ENCODE measurements at places on chromosomes 2 and 18.

DNA sequence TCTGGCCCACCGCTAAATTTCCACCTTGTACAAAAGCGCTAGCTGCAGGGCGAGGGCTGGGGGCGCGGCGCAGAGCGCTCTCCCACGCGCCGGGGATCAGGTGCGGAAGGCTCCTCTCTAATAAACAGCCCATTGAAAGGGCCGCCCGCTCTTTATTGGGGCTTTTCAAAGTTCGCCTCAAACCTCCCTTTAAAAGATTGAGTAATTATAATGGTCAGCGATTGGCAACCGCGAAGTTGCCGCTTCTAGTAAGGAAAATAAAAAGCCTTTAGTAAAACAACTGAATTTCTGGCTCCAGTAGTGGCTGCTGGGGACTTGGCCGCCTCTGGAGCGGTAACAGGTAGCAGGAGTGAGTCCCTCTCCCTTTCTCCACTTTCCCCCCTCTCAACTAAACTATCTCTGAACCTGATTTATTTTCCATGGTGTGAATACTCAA is 755 bp downstream of the NEUROD1 start:
- DNase-seq: no peak

DNA sequence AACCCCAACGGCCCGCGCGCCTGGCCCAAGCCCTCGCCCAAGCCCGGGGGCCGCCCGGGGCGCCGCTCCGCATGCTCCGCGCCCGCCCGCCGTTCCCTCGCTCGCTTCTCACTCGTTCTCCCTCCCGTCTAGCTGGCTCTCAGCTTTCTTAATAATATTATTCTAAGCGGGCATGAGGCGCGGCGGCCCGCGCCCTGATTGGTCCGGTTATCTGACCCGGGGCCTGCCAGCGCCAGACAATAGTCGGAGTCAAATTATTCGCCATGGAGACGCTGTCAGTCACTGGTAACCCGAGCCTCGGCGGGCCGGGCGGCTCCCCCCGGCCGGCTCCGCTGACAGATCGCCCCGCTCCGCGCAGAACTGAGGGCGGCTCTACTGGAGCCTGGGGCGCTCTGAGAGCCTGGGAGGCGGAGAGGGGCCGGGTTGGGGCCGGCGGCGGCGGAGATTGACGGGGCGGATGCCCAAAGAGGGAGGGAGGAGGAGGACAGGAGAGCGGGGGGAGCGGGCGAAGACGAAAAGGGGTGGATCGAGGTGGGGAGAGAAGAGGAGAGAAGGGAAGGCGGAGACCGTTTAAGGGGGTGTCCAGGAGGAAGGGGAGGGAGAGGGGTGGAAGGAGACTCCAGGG is at the start of gene SIX2:
Gene SIX2 (minus strand): TSS at position 150 of the 625 bp plus-strand sequence. CDS start 342 bp downstream, outside the sequence.
- DNase-seq: no peak

DNA sequence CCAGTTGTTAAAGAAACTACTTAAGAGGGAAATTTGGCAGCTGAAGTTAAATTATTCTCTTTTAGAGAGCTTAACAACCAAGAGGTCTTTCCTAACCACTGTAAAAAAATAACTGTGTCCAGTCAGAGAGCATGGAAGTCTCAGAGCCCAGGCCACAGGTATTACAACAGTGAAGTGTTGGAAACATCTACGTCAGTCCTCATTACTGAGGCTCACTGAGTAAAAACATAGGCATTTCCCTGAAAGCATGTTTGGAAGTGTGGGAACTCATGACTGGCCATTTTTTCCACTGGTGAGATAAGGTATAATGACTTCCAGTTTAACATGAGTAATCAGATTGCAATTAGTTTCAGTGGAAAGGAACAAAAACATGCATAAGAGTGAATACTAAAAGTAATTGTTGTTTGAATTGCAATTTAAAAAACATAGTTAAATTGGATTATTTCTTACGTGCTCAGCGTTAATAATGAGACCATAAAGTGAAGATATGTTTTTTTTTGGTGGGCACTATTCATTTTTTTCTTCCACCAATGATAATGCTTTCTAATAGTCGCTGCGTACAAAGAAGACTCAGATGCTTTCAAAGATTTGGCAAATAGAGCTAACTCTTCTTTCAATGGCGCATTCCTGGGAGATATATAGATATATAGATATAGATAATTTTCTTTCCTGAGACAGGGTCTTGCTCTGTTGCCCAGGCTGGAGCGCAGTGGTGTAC is 60.8 kb downstream of the EFEMP1 start:
- no peak for DNase-seq

- DNase-seq: no peak
Observed at GRCh38 chr2:18154259-18154658, 275.8 kb downstream of the KCNS3 start.

DNA sequence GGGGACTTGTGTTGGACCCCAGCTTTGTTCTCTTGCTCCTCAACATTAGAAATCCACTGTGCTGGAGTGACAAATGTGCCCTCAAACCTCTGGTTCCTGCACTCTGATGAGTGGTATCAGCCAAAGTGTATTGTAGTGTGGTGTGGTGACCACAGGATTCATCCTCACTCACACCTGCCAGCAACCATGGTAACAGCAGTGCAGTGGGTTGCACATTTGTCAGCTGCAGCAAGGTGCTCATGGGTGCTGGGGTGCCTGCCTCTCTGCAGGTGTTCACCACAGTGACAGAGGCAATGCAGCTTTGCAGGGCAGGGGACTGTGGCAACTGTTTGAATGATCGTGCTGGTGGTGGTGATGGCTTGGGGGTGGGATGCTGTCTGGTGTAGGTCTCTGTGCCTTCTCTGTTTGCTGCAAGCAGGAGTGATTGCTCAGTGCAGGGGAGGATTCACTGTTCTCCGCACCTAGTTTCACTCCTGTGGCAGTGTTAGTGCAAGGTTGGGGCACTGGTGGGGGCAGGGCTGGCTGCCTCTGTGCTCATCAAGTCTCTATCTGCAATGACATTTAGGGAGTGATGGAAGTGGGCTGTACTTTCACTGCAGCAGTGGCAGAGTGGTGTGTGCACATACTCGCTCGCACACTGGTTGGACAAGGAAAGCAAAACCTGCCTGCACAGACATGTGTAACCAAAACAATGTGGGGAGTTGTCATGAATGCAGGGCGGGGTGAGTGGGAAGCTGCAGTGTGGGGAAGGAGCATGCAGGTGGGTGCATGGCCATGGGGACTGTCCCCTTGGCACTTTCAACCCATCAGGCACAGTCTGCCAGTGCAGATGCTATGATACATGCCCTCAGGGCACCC is 301.1 kb downstream of the PIK3C3 start:
- DNase-seq: no peak

DNA sequence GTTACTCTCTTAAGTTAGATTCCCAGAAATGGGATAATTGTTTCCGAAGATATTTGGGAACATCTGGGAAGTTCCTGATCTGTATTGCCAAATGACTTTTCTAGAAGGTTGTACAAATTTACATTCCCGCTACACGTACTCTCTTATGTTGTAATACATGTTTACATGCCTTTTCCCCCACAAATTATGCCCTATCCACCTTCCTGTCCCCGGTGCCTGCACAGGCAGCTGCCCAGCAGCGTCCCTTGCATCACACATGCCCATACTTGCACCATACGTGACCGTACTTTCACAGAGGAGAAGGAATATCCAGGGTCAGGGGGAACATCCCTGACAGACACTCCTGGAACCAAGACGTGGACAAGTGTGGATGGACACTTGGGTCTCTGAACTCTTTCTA is 24.2 kb upstream of the KLF11 start:
- DNase-seq: no peak

DNA sequence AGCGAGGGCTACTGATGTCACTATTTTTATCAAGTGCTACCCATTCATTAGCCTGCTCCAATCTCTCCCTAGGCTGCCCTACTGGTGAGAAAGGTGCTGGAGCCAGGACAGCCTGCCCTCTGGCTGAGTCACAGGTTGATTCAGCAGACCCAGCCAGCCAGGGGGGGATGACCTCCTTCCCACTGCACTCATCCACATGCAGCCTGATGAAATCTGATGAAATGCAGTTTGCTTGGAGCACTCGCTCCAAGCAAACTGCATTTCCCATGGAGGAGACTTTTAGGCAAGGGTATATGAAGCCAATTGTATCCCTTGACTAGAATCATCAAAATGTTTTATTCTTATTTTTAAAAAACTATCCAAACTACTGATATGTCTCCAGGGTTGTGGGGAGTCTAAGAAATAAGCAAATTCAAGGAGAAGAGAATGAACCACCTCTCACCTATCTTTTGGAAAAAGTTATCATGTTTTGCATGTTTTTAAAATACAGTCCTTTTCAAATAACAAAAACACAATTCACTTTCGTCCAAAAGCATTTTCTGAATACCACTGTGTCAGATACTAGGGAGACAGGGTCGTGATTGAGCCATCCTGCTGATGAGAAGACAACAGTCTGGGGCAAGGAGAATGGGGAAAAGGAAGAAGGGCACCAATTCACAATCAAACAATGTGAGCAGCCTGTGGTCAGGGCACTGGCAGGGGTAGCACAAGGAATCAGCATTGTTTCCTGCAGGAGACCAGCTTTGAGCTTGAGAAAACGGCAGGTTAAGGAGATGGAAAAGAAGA is 128.3 kb downstream of the AFF3 start:
- DNase-seq: no peak

DNA sequence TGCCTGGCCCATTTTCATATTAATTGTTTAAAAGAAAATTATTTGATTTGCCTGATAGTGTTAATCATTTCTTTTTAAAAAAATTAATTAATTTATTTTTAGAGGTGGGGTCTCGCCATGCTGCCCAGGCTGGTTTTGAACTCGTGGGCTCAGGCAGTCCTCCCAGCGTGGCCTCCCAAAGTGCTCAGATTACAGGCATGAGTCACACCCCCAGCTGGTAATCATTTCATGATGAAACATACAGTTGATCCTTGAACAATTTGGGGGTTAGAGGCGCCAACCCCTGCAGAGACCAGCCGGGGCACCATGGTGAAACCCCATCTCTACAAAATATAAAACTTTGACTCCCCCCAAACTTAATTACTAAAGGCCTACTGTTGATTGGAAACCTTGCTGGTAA is 7.9 kb downstream of the GPN1 start:
- DNase-seq: no peak

GRCh38 chr2:97697252-97698235 is 15.8 kb upstream of the ZAP70 start:
- DNase-seq: peak; percentile 87

DNA sequence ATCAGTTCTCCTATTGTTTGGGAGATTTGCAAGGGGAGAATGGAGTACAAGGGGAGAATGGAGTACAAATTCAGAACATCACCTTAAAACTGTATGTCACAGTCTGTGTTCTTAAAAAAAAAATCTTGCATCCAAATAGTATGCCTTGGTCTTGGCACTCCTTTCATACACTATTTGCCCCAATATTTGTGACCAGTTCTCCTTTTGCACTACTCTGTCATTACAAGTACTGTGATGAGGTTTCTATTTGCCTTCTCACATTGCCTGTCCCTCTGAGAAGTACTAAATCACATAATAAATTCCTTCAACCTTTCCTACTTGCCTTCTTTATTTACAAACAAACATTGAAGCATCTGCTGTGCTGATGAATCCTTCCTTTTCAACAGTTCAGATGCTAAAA is 36.0 kb upstream of the NCK2 start:
- DNase-seq: no peak

- DNase-seq: no peak
Observed at GRCh38 chr2:154455166-154455565, 243.3 kb upstream of the KCNJ3 start.

GRCh38 chr2:7692657-7693161 is 775.5 kb downstream of the RNF144A start:
- no peak for DNase-seq

DNA sequence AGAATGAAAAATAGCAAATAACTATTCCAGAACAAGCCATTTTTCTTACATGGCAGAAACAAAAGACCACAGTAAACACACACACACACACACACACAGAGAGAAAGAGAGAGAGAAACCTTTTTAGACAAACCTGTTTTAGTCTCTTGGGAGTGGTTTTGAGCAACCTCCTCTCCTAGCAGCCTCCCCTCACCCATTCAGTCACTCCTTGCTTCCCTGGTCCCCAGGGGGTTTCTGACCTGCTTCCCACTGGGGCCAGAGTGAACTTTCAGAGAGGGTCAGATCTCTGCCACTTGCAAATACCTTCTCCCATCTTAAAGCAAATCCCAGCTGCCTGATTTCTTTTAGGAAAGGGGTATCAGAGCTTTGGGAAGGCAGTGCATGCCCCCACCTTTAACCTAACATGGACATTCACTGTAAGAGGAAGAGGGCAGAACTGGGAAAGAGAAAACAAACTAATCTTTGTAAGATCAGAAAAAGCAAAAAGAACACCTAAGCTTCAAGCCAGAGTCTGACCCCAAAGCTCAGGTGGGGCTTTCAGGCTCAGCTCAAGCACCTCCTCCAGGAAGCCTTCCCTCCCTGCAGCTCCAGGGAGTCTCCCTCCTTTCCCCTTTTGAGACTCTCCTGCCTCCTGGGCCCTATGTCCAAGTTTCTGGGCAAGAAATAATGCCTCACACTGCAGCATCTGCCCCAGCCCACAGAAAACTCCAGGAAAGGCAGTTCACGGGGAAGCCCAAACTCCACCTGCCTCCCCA is 2.7 kb downstream of the SDC1 start:
- DNase-seq: no peak

DNA sequence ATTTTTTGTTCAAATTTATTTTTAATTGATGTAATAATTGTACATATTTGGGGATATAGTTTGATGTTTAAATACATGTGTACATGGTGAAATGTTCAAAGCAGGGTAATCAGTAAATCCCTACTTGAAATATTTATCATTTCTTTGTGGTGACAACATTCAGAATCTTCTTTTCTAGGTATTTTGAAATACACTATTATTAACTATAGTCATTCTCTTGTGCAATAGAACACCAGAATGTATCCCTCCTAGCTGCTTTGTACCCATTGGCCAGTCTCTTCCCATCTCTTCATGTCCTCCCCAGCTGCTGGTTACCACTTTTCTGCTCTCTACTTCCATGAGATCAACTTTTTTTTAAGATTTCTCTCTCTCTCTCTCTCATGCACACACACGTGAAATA is 126.5 kb downstream of the ZNF407 start:
- DNase-seq: no peak

DNA sequence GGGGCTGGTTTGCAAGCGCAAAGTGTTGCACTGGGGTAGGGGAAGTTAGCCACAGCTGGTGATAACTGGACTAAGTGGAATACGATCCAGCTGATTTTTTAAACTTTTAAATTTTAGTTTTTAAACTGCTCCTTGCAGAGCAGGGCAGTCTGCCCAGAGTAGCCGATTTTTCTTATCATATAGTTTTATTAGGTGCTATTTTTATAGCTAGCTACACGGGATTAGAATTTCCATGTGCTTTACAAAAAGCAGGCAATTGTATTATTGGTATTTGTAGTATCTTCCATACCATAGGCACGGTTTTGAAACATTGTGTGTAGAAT is 9.6 kb downstream of the CPLX4 start:
- DNase-seq: no peak

GRCh38 chr2:172196768-172197431 is 94.2 kb upstream of the DLX2 start:
- DNase-seq: peak; percentile 30

DNA sequence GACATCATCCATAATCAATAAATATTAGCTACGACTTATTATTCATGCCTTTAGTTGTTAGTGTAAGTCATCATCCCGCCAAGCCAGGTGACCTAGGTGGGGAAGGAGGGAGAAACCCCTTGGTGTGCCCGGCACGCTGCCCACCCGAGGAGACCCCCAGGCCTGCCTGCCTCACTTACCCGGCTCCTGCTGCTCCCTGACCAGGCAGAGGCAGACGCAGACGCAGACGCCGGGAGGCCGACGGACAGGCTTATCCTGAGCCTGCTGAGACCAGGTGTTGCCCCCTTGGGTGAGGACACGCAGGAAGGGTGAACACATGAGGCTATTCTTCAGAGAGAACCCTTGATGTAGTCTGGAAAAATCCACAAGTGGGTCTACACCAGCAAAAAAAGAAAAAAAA is 401.8 kb downstream of the GALR1 start:
- no peak for DNase-seq

GRCh38 chr18:7152440-7152839 is 34.8 kb upstream of the LAMA1 start:
- no peak for DNase-seq

Measured in stimulated activated CD8-positive, alpha-beta memory T cell treated with anti-CD3 and anti-CD28 coated beads, Interleukin-4, amount 100 ng/mL, for 24 hours (primary cell).